H1 (cell line): ENCODE measurements at places on chromosomes 13 and 19.

- DNase-seq = no peak
These were observed 102.6 kb downstream of the DOCK9 start for GRCh38 chr13:98875146-98875729.

DNA sequence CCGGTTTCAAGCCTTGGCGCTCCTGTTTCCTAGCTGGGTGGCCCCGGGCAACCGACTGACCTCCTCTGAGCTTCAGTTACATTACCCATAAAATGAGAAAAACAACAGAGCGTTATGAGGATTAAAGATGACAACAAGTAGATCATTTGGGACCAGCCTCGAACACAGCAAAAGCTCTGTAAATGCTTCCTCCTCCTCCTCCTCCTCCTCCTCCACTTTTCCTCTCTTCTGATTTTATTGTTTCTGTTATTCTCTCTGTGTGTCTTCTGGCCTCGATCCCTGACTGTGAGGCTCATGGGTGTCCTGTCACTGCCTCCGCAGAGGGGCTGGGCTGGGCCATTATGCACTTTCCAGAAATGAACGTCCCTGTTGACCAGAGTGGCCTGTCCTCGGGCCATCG lies 176.2 kb downstream of the URI1 start:
- DNase-seq = no peak

GRCh38 chr19:11787536-11787935 lies 10.8 kb upstream of the ZNF491 start:
- no peak for DNase-seq

DNA sequence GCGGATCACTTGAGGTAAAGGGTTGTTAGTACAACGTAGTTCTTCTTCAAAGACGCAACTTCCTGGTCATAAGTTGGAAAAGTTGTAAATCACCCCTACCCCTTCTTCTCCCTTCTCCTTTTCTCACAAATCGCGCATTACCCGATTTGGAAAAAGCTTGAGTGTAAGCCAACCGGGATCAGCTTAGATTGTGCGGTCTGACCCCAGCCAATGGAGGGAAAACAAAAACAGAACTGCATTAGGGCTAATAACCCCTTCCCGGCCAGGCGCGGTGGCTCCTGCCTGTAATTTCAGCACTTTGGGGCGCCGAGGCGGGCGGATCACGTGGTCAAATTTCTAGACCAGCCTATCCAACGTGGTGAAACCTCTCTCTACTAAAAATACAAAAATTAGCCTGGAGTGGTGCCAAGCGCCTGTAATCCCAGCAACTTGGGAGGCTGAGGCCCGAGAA lies 806 bp downstream of the ZNF90 start:
- no peak for DNase-seq

GRCh38 chr13:89550938-89551337 lies 1796.5 kb upstream of the MIR17HG start:
- DNase-seq = no peak

DNA sequence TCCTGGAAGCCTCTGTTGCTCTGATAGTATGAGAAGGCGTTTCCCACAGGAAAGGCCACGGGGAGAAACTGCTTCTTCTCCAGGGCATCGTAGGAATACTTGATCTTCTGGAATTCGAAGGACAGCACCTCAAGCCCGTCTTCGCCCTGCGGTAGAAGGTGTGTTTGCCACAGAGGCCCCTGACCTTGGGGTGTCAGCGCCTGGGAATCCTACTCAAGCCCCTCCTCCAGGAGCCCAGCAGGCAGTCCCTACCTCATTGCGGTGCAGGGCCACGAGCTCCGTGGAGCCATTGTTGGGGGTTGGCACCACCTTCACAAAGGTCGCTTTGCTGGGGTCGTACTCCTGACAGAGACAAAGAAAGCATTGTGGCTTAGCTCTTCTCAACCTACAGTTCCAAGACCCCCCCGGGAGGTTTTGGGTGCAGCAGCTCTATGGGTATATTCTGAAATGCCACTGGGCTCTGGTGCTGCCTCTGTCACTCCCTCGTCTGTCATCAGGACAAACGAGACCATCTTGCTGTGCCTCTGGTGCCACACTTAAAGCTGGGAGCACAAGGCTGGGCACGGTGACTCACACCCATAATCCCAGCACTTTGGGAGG lies 3.7 kb downstream of the ATP13A1 start:
- peak; percentile 31 for DNase-seq

GRCh38 chr19:44576843-44577565 lies 36.4 kb upstream of the IGSF23 start:
- DNase-seq = no peak

GRCh38 chr13:67390462-67391086 lies 160.4 kb upstream of the PCDH9 start:
- DNase-seq = no peak

GRCh38 chr19:16449330-16449961 lies 22.3 kb downstream of the EPS15L1 start:
- DNase-seq = no peak

- DNase-seq = no peak
These were observed 21.9 kb downstream of the IPO5 start for GRCh38 chr13:97975280-97975847.

DNA sequence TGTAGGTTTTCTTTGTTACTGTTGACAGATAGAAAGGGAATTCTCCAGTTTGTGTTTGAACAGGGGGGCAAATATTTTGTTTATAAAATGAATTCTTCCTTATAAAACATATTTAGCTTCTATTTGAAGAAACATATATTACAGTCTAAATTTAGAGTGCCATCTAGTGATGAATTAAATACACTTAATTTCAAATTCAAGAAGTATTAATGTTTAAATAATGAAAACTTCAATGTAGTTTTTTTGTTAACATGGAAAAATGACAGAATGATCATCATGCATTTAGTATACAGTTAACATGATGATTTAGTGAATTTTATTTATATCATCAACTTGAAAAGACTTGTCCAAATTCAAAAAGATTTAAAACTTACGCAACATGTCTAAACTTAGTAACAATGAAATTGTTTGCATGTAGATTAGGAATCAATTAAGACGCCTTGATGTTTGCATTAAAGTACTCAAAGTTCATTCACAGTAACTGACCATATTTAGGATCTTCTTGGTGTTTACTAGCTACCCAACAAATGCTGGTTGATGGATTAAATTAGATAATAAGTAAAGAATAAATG lies 765.9 kb upstream of the SLITRK1 start:
- DNase-seq = no peak

- DNase-seq = no peak
These were observed 1.8 kb downstream of the FIZ1 start for GRCh38 chr19:55597501-55597921.

GRCh38 chr19:16899566-16900075 lies 10.8 kb downstream of the F2RL3 start:
- no peak for DNase-seq
